Activated naive CD8-positive, alpha-beta T cell treated with anti-CD3 and anti-CD28 coated beads, Interleukin-2, amount 10 ng/mL, durations not matched to agents 7 days and 5 days (primary cell): ENCODE measurements at places on chromosomes 12 and 14.

DNA sequence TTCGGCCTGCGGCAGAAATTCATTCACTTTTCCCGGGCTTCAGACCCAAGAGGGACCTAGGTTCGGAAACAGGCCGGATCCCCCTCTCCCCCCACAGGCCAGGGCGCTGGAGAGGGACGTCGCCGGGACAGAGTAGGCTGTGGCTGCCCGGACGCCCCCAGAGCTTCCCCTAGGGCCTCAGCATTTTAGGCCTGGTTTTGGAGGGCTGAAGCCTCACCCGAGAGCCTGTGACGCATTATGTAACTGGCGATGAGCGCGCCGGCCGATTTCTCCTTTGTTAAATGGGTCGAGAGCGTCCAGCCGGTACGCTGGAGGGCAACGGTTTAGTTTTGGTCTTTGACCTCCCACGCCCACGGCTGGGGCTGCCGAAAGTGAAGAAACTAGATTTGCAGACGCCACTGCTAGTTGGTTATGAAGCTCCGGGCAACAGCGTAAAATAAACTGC is 657 bp downstream of the PEBP1 start:
- H3K4me1 ChIP-seq, result peaks cover 21% of the 10 kb centered on the region
- H3K36me3 ChIP-seq, result peaks cover 20% of the 10 kb centered on the region
- H3K27me3 ChIP-seq, result no peaks in the 10 kb centered on the region
- peak overlapping the region; percentile 67 for H3K27ac ChIP-seq
- DNase-seq, result no peak

GRCh38 chr12:132771126-132771838 is 9.7 kb upstream of the ANKLE2 start:
- H3K4me1 ChIP-seq, result peaks cover 33% of the 10 kb centered on the region
- DNase-seq, result peak; percentile 50
- H3K4me3 ChIP-seq, result peak overlapping the region; percentile 42

DNA sequence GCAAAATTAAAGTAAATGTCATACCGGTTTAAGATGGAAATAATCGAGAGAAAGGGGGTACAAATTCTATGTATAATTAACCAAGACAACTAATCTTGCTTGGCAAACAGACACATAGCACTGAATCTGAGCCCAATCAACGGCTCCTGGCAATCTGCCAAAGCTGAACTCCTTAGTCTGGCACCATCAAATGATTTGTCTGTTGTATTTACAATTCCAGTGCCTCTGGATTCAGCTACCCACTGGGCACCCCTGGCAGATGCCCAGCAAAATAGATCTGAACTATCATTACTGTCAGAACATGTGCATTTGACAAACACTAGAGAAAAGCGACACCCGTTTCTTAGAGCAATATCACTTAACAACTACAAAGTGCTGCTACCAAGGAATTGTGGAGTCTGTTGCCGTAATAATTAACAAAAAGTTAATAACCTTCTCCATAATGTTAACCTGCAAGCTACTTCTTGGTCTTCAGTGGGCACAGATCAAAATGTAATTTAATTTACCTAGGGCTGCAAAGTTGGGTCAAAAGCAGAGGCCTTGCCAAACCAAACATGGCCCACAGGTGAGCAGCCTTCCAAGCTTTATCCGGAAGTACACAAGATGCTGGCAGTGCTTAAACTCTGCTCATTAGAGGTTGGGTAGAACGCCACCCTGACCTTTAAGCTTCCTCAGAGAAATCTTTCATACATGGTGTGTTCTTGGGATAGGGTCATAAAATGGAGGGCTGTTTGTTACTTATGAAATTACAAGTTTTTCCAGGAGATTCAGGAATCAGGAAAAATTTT is 7.6 kb downstream of the EGLN3 start:
- no peak overlapping the region for H3K4me3 ChIP-seq
- peaks cover 9% of the 10 kb centered on the region for H3K36me3 ChIP-seq
- no peak for DNase-seq
- peaks cover 27% of the 10 kb centered on the region for H3K27me3 ChIP-seq

DNA sequence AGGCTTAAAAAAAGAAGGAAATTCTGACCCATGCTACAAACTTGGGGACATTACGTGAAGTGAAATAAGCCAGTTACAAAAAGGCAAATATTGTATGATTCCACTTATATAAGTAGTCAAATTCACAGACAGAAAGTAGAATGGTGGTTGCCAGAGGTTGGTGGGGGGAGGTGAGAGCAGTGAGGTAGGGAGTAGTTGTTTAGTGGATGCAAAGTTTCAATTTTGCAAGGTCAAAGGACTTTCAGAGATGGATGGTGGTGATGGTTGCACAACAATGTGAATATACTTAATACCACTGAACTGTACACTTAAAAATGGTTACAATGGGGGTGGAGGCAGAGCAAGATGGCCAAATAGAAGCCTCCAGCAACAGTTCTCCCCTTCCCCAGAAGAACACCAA is 86.2 kb upstream of the PLXNC1 start:
- H3K4me1 ChIP-seq, result peaks cover 2% of the 10 kb centered on the region
- peaks cover 10% of the 10 kb centered on the region for H3K27me3 ChIP-seq
- DNase-seq, result no peak
- H3K27ac ChIP-seq, result no peak overlapping the region
- peaks cover 7% of the 10 kb centered on the region for H3K36me3 ChIP-seq

GRCh38 chr14:61517911-61518384 is 177.4 kb upstream of the HIF1A start:
- peaks cover 47% of the 10 kb centered on the region for H3K36me3 ChIP-seq
- H3K4me3 ChIP-seq, result no peak overlapping the region
- H3K27ac ChIP-seq, result no peak overlapping the region
- no peaks in the 10 kb centered on the region for H3K27me3 ChIP-seq

- peaks cover 42% of the 10 kb centered on the region for H3K4me1 ChIP-seq
- peaks cover 10% of the 10 kb centered on the region for H3K36me3 ChIP-seq
- peak; percentile 67 for DNase-seq
- H3K4me3 ChIP-seq, result peak overlapping the region; percentile 67
- no peak overlapping the region for H3K27ac ChIP-seq
Measured at GRCh38 chr12:49092086-49092815, 2.4 kb downstream of the DHH start.

GRCh38 chr12:5371631-5372030 is 60.3 kb upstream of the NTF3 start:
- H3K4me3 ChIP-seq, result no peak overlapping the region
- H3K27me3 ChIP-seq, result peaks cover 3% of the 10 kb centered on the region
- H3K36me3 ChIP-seq, result no peaks in the 10 kb centered on the region
- H3K27ac ChIP-seq, result no peak overlapping the region

GRCh38 chr14:71137536-71138447 is 230.5 kb downstream of the PCNX1 start:
- DNase-seq, result no peak
- H3K27me3 ChIP-seq, result peaks cover 3% of the 10 kb centered on the region
- no peak overlapping the region for H3K27ac ChIP-seq
- peaks cover 2% of the 10 kb centered on the region for H3K36me3 ChIP-seq
- H3K4me3 ChIP-seq, result no peak overlapping the region

GRCh38 chr14:76752744-76753143 is 8.5 kb upstream of the VASH1 start:
- H3K4me3 ChIP-seq, result no peak overlapping the region
- peaks cover 14% of the 10 kb centered on the region for H3K27me3 ChIP-seq
- H3K4me1 ChIP-seq, result no peaks in the 10 kb centered on the region
- DNase-seq, result no peak
- no peaks in the 10 kb centered on the region for H3K36me3 ChIP-seq
- no peak overlapping the region for H3K27ac ChIP-seq

GRCh38 chr14:39376667-39377403 is 55.4 kb downstream of the FBXO33 start:
- no peak overlapping the region for H3K27ac ChIP-seq
- no peaks in the 10 kb centered on the region for H3K27me3 ChIP-seq
- H3K36me3 ChIP-seq, result peaks cover 4% of the 10 kb centered on the region

DNA sequence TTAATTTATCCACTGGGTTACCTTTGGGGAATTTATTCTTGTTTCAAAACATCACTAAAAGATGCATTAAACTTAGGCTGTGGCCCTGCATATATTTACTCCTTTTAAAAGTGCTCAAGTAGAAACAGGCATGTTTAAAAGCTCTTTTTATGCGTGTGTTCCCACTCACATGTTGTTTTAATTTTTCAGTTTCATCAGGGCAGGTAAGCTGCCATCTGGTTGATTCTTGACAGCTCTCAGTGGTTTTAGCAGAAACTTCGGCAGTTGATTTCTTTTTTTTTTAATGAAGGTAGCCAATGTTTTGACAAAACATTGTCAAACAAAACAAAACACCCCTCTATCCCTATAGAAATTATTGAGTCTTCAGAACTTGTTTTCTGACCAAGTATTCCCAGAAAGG is 89.6 kb upstream of the LGR5 start:
- no peak overlapping the region for H3K27ac ChIP-seq
- H3K4me3 ChIP-seq, result no peak overlapping the region
- peaks cover 4% of the 10 kb centered on the region for H3K27me3 ChIP-seq
- DNase-seq, result no peak

DNA sequence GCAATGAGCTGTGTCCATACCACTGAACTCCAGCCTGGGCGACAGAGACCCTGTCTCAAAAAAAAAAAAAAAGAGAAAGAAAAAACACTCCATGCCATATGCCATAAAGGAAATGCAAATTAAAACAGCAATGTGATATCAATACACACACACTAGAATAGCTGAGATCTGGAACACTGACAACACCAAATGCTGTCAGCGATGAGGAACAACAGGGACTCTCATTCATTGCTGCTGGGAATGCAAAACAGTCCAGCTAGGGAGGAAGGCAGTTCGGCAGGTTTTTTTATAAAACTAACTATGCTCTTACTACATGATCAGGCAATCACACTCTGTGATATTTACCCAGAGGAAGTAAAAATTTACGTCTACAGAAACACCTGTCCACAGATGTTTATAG is 3.4 kb upstream of the ABCB9 start:
- H3K4me3 ChIP-seq, result no peak overlapping the region
- H3K36me3 ChIP-seq, result no peaks in the 10 kb centered on the region
- no peak for DNase-seq
- H3K27ac ChIP-seq, result no peak overlapping the region
- peaks cover 10% of the 10 kb centered on the region for H3K4me1 ChIP-seq
- H3K27me3 ChIP-seq, result no peaks in the 10 kb centered on the region

DNA sequence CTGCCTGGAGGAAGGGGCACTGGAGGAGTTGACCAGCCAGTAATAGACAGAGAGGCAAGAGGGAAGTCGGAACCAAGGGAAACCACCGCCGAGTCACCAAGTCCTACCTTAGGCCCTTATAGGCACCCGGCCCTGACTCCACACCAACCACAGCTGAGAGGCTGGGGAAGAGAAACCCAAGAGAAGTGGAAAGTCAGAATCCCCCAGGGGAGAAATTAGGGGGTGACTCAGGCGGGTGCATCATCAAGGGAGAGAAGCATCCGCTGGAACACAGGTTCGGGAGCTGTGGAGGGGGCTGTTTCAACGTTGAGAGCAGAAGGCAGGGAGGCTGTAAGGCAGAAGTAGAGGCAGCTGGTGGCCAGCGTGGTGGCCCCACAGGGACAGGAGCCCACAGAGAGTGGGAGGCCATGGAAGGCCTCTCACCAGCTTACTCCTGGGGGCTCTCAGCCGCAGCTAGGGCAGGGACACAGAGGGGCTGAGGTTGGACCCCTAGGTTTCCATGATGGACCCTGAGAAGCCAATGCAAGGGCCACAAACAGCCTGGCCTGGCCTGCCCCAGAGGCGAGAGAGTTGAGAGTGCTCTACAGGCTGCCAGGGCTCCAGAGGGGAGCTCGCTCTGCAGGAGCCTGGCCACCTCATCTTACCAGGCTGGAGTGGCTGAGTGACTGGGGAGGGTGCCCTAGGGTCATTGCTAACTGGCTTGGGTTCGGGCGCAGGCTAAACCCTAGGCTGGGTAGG is 1.4 kb upstream of the TRMT61A start:
- peaks cover 18% of the 10 kb centered on the region for H3K27me3 ChIP-seq
- H3K4me1 ChIP-seq, result peaks cover 27% of the 10 kb centered on the region
- no peak for DNase-seq

- no peaks in the 10 kb centered on the region for H3K27me3 ChIP-seq
- peaks cover 16% of the 10 kb centered on the region for H3K36me3 ChIP-seq
- H3K4me3 ChIP-seq, result no peak overlapping the region
Measured at GRCh38 chr12:10235761-10236631, 23.3 kb downstream of the GABARAPL1 start.

GRCh38 chr12:1798641-1799020 is 21.7 kb upstream of the LRTM2 start:
- no peak for DNase-seq
- no peak overlapping the region for H3K4me3 ChIP-seq
- H3K27ac ChIP-seq, result peak overlapping the region; percentile 22
- H3K36me3 ChIP-seq, result no peaks in the 10 kb centered on the region
- H3K4me1 ChIP-seq, result peaks cover 8% of the 10 kb centered on the region

DNA sequence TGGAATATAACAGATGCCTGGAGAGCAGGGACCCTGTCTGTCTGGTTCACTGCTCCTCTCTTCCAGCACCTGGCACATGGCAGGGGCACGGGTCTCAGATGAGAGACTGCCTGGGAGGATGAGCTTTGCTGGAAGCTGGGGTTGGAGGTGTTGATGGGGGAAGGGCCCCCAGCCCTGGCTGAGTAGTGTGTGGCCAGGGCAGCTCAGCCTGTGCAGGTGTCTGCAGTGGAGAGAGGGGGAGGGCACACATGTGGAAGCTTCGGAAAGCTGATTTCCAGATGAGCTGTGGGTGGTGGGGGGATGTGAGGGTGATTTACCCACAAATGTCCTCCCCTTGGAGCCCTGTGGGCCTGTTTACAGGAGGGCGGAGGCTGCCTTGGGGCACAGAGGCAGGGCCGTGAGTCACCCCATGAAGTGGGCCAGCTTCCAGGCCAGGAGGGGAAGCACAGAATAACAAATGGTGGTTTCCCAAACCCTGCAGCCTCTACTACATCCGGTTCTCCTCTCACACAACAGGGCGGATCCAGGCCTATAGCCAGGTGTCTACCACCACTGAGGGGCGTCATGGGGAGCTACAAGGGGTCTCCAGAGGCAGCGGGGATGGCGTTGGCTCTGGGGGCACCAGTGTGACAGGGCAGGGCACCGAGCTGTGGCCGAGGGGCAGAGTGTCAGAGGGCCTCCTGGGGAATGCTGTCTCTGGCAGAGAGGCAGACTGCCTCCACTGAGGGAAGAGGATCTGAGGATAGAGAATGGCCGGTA is 11.0 kb downstream of the KRT7 start:
- H3K36me3 ChIP-seq, result no peaks in the 10 kb centered on the region
- peaks cover 10% of the 10 kb centered on the region for H3K27me3 ChIP-seq
- peak; percentile 63 for DNase-seq
- H3K27ac ChIP-seq, result peak overlapping the region; percentile 90
- H3K4me1 ChIP-seq, result peaks cover 54% of the 10 kb centered on the region
- peak overlapping the region; percentile 67 for H3K4me3 ChIP-seq

GRCh38 chr12:130983328-130984017 is 29.8 kb downstream of the ADGRD1 start:
- no peak overlapping the region for H3K27ac ChIP-seq
- peaks cover 32% of the 10 kb centered on the region for H3K27me3 ChIP-seq
- DNase-seq, result no peak
- H3K4me1 ChIP-seq, result no peaks in the 10 kb centered on the region
- no peaks in the 10 kb centered on the region for H3K36me3 ChIP-seq

- no peak overlapping the region for H3K4me3 ChIP-seq
- H3K4me1 ChIP-seq, result no peaks in the 10 kb centered on the region
- H3K27me3 ChIP-seq, result no peaks in the 10 kb centered on the region
- no peak overlapping the region for H3K27ac ChIP-seq
- H3K36me3 ChIP-seq, result no peaks in the 10 kb centered on the region
Measured at GRCh38 chr14:19828314-19828713, 24.7 kb downstream of the OR4N2 start.
